A549 treated with DMSO at 1 μM for 4 hours (cell line): ENCODE measurements at places on chromosomes 1 and 21. TPM values are rescaled to one million over a fixed set of nuclear protein-coding genes. Genes with fewer than 3 reads are reported as not detected.

Gene CRP
- total RNA-seq = not detected in 5 replicates

Gene PROK1
- total RNA-seq = not detected in 5 replicates

Gene EXO5
- total RNA-seq = 3.1 to 4.8 TPM (median 4.5 TPM) in 5 replicates

Gene RNU1-4
- total RNA-seq = 7.3 TPM in 1 of 5 replicates, not detected in the others

Gene CFAP107
- total RNA-seq = not detected in 5 replicates

Gene AK5
- total RNA-seq = 5.6 to 8.5 TPM (median 6.6 TPM) in 5 replicates

Gene IL24
- 0.16 to 0.44 TPM (median 0.40 TPM) in 5 replicates for total RNA-seq

Gene FCRL2
- not detected in 5 replicates for total RNA-seq

Gene PCBP3
- total RNA-seq = 0.80 to 1.3 TPM (median 1.1 TPM) in 5 replicates

Gene CACYBP
- 189 to 200 TPM (median 192 TPM) in 5 replicates for total RNA-seq

Gene MRPL24
- 176 to 202 TPM (median 189 TPM) in 5 replicates for total RNA-seq

Gene S100B
- total RNA-seq = not detected in 5 replicates

Gene BACE2
- total RNA-seq = 20.2 to 24.4 TPM (median 22.5 TPM) in 5 replicates

Gene HCRTR1
- not detected in 5 replicates for total RNA-seq

Gene LCE1D
- not detected in 5 replicates for total RNA-seq

Gene LYPD8
- 0.11 to 0.32 TPM (median 0.17 TPM) in 3 of 5 replicates, not detected in the others for total RNA-seq

Gene AADACL3
- not detected in 5 replicates for total RNA-seq
